ENCODE measurements at places on chromosomes 11 and 22.

- DNase-seq, result peak; percentile 61
Measured at GRCh38 chr11:95563859-95564258, 225.7 kb downstream of the FAM76B start.

GRCh38 chr22:40452730-40453487 lies 82.5 kb downstream of the SGSM3 start:
- DNase-seq, result no peak

DNA sequence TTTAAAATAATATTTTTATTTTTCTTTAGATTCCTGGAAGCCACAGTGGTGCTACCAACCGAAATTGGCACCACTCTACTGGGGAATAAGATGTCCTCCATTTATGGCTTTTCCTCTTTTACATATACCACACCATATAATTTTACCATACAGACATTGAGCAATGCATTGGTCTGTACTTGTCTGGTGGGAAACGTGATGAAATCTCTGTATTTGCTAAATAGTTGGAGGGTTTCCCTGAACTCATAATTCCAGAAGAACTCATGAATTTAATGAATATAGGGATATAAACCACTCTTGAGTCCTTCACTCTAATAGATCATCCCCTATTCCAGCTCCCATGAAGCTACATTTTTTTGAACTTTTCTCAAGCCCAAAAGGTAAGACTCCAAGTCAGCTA lies 28.0 kb upstream of the MMP13 start:
- DNase-seq, result peak; percentile 71

DNA sequence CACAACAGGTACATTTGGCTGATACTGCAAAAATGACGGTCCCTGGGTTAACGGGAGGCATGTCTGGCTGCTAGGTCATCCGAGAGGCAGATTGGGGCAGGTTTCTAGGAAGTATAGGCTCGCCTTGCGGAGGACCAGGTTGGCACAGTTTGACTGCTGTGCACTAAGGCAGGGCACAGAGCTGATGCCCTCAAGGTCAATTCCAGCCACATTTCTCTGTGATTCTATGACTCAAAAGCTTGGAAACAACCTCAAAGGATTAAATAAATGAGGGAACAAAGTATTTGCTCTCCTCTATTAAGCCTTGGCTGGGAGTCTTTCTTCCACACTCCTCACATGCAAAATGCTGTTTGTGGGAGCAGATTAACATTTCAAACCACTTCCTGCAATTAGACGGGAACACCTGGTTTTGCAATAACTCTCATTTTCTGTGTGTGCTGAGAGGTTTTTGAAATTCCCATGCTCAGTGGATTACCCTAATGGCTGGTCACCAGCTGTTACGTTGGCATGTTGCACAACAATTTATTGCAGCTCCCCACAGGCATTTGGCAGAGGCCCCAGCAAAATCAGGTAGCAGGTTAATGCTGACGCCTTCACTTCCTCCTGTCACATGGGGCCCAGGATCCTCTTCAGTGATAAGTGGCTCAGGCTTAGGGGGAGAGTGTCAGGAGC lies 61.0 kb upstream of the PLET1 start:
- peak; percentile 57 for DNase-seq

DNA sequence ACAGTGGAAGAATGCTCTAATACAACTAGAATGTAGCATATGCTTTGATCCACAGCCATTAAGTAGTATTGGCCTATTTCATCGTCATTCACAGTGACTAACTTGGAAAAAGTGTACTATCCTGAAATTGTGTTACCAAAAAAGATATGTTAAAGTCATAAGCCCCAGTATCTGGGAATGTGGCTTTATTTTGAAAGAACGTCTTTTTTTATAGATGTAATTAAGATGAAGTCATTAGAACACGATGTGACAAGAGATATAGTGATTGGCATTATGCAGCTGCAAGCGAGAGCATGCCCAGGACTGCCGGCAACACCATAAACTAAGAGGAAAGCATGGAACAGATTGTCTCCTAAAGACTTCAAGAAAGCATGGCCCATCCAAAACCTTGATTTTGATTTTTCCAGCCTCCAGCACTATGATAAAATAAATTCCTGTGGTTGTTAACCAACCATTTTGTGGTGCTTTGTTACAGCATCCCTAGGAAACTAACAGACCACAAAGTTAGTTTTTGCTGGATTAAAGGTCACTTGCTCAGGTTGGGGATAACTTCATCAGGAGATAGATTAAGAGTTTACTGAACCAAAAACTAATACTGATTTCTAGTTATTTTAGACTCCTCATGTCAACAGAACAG lies 870.6 kb upstream of the LRRC4C start:
- DNase-seq, result no peak

GRCh38 chr22:37289156-37289735 lies 6.9 kb downstream of the CYTH4 start:
- no peak for DNase-seq

- DNase-seq, result peak; percentile 26
Measured at GRCh38 chr22:30038219-30038618, 42.0 kb upstream of the HORMAD2 start.

DNA sequence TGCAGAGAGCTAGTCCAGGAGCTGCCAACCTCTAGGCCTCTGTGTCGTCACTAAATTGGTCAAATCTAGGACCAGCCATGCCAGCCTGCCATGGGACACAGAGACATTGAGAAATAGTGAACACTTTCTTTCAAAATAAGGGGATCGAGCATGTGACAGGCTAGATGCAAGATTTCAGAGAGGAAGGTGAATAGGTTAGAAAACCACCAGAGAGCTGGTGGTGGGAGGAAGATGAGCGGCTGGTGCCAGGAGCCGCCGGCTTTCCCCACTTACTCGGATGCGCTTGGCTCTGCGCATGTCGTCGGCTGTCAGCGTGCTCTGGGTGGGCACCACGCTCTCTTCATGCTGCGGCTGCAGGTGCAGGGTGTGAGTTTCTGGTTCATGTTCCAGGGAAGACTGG lies 35.4 kb upstream of the NFRKB start:
- DNase-seq, result no peak

DNA sequence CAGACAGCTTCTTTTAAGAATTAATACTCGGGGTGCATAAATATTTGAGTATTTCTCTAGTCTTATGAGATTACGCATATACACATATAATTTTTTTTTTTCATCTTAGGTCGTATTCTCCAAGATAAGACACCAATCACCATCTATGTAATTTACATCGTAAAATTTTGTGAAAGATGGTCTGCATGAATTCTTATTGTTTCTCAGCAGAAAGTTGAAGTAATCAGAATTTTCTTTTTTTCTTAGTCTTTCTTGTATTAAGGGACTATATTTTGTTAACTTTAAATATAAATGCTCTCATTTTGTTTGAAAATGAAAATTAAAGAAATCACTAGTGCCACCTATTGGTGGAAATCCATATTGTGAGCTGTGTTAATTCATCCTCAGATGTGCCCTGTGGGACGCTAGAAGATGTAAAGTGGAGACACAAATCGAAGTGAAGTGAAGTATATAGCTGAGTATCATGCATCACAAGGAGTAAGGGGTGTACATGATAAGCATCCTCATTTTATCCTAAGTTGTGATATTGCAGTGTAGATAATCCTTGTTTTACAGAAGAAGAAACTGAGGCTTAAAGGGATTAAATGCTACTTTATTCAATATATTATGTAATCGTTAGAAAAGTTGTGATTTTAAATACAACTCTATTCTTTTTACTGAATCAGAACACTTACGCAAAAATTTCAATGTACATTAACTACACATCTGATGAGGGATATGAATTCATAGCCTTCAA lies 2084.3 kb downstream of the LRRC4C start:
- DNase-seq, result peak; percentile 50

DNA sequence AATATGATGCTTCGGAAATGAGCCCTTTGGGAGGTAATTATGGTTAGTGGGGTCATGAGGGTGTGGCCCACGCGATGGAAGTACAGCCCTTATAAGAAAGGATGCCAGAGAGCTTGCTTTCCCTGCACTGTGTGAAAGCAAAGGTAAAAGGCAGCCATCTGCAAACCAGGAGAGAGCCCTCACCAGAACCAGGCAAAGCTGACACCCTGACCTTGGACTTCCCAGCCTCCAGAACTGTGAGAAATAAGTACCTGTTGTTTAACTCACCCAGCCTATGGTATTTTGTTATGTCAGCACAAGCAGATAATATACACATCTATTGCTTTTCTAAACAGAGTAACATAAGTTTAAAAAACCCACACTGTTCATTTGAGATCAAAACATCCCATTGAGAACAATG lies 50.7 kb downstream of the SYN3 start:
- no peak for DNase-seq

DNA sequence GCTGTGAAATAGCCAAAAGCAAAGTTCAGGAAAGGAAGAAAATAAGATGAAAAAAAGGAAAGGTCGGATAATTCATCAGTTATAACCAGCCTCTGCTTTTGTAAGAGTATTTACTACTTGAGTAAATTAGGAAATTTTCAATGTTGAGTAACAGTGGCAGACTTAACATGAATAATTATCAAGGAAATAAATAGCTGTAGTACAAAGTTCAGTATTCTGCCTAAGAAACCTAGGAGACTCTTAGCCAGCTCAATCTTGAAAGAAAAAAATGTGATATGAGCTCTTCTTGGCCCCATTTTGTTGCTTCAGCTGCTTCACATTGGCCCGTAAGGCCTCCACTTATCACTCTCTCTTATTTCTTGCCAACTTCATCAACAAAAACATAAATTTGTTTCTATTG lies 17.0 kb upstream of the DNAJB7 start:
- DNase-seq, result no peak

Data from adipocyte (in vitro differentiated cells).